Neural progenitor cell (in vitro differentiated cells): ENCODE measurements at places on chromosomes 16 and 17. TPM values are rescaled to one million over a fixed set of nuclear protein-coding genes. Genes with fewer than 3 reads are reported as not detected.
A peak's percentile ranks its signal among the peaks of the same experiment; 100 is the strongest.

ARHGAP27 gene
- 1.0 and 3.0 TPM in 2 replicates for total RNA-seq

PRSS27 gene
- total RNA-seq: 1.8 and 5.1 TPM in 2 replicates

KCNJ12 gene
- 0.56 and 1.8 TPM in 2 replicates for total RNA-seq

EIF5A gene
- total RNA-seq: 251 and 370 TPM in 2 replicates

TRAF7 gene
- total RNA-seq: 24.1 and 63.6 TPM in 2 replicates

MYH1 gene
- total RNA-seq: not detected in 2 replicates

- no peak overlapping the region for H3K27ac ChIP-seq
- no peak overlapping the region for H3K4me3 ChIP-seq
- H3K4me1 ChIP-seq: no peaks in the 10 kb centered on the region
- DNase-seq: no peak
Measured at GRCh38 chr16:6633456-6633855, 699.2 kb upstream of the RBFOX1 start.

DNA sequence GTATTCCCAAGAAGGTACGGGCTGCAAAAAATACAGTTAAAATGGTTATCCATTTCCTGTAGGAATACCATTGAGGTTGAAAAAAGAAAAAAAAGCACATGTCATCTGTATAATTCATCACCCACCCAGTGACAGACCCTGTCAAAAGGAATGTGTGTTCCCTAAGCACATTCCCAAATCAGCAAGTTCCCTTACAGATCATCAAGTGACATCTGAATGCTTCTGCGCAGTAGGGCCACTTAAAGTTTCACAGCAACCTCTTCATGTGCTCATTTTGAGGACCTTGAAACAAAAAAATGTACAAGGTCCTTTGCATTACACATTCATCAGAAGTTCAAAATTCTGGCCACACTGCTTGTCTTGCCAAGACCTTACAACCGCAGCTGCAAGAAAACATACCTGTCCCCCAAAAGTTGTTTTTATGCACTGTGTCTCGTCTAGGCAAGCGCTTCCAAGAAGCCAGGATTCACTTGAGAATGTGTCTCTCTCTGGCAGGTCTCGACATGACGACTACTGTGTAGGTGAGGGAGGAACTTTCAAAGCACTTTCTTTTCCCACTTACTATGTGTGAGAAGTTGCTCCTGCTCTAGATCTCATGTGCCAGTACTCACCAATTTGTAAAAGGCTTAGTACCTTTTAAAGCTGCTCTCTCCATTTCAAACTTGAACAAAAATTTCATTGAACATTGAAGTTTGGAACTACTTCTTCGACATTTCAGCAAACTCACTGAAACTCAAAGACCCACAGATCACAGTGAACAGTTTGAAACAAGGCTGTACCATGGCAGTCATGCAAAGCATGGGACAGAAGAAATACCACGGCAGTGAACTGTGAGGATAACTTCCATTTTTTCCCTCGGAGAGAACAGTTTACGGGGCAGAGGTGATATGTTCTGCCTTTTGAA lies 4.3 kb upstream of the POLG2 start:
- H3K36me3 ChIP-seq: peaks cover 55% of the 10 kb centered on the region
- H3K4me3 ChIP-seq: no peak overlapping the region
- no peaks in the 10 kb centered on the region for H3K27me3 ChIP-seq
- H3K4me1 ChIP-seq: peaks cover 18% of the 10 kb centered on the region

- DNase-seq: peak; percentile 19
- no peaks in the 10 kb centered on the region for H3K4me1 ChIP-seq
- no peak overlapping the region for H3K27ac ChIP-seq
- no peaks in the 10 kb centered on the region for H3K36me3 ChIP-seq
- no peaks in the 10 kb centered on the region for H3K27me3 ChIP-seq
- no peak overlapping the region for H3K4me3 ChIP-seq
Measured at GRCh38 chr17:66988069-66988798, 23.7 kb downstream of the CACNG4 start.

DNAAF8 gene
- total RNA-seq: not detected in 2 replicates

TP53TG3F gene
- not detected in 2 replicates for total RNA-seq

GRCh38 chr17:82435103-82435502 lies 15.4 kb downstream of the CYBC1 start:
- no peaks in the 10 kb centered on the region for H3K27me3 ChIP-seq
- no peak overlapping the region for H3K27ac ChIP-seq
- DNase-seq: no peak
- no peak overlapping the region for H3K4me3 ChIP-seq
- H3K4me1 ChIP-seq: no peaks in the 10 kb centered on the region

DNA sequence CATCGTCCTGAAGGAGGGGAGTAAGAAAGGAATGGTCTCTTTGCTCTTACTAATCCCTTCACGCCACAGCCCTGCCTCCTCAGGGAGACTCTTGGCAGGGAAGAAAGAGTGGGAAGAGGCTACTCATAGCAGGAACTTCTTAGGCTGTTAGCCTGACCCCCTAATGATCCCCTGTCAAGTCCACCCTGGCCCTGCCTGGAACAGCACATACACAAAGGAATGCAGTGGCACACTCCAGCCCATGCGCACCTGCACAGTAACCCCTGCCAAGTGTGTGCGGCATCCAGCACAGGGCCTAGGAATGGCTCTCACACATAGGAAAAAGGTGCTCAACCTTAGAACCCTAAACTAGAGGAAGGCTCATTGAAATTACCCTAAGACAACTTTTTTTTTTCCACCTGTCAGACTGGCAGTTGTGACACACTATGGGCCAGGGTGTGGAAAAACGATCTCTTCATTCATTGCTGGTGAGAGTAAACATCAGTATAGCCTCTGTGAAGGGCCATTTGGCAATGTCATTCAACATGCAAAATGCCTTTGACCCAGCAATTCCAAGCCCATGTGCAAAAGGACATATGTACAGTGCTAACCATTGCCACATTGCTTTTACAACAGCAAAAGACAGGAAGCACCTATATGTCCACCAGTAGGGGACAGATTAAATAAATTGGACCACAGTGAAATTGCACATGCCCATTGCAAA lies 50.1 kb downstream of the PIMREG start:
- no peak overlapping the region for H3K4me3 ChIP-seq
- H3K36me3 ChIP-seq: no peaks in the 10 kb centered on the region
- H3K4me1 ChIP-seq: peaks cover 52% of the 10 kb centered on the region

DNA sequence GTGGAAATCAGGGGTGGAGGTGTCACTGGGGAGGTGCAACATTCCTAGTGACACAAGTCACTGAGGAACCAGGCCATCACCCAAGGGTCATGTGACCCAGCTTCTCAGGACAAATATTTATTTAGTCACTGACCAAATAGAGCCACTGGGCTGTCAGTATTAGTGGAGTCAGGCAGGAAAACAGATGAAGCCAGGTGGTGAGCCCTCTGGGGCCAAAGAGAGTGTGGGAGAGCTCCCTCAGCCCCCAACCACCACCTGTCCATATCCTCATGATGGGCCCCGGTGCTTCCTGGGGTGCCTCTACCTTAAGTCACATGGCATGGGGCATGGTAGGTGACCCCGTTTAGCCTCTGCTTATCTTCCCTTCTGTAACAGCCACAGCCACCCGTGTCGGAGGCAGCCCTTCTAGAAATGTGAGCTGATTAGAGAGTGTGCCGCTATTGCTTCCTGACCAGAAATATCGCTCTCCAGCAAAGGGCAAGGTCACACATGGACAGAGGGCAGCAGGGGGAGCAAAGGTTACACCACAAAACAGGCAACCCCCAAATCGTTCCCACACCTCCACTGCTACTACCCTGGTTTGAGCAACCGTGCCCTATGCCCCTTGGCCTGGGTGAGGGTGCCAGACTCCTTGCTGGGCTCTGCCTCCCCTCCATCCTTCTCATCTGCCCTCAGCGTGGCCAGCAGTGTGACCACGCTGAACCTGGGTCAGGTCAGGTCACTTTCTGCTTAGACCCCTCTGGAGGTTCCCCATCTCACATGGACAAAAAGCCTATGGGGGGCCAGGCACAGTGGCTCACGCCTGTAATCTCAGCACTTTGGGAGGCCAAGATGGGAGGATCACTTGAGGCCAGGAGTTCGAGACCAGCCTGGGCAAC lies 8.6 kb upstream of the AKTIP start:
- H3K4me3 ChIP-seq: no peak overlapping the region
- H3K4me1 ChIP-seq: no peaks in the 10 kb centered on the region
- H3K27ac ChIP-seq: no peak overlapping the region
- DNase-seq: no peak
- no peaks in the 10 kb centered on the region for H3K27me3 ChIP-seq
- H3K36me3 ChIP-seq: no peaks in the 10 kb centered on the region

TBC1D3I gene
- total RNA-seq: 0.22 TPM in 1 of 2 replicates, not detected in the other

DNA sequence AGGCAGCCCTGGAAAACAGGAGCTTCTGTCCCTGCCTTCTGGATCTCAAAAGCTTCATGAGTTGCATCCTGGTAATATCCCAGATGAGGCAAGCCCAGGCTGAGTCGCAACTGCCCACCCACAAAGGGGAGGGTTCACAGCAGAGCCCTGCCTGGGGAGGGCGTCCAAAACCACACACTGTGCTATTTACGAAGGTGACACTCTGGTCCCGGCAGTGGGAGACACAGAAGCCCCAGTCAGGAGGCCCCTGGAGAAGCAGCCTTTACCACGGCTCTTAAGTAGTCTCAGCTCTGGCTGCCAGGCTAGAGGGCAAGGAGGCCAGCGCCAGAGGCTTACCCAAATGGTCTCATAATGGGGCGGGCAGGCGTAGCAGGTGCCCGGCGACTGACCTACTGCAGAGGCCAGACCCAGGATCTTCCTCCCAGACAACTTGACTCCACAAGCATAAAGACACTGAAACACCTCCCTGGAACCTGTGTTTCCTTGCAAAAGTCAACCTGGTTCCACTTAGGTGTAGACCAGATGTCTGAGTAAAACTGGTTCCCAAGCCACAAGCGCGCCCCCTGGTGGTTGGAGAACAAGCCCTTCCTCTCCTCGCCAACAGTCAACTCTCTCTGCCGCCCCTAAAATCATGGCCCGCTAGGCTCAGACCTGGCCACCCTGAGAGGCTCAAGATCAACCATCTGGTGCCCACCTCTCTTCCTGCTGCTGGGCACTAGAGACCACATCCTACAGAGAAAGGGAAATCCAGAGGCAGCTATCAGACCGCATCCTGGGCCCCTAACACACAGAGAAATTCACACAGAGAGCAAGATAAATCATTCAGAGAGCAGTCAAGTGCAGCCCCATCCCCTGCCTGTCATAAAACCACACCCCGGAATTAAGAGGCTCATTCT lies 5.2 kb downstream of the AXIN2 start:
- peaks cover 17% of the 10 kb centered on the region for H3K4me1 ChIP-seq
- DNase-seq: peak; percentile 90
- peak overlapping the region; percentile 25 for H3K4me3 ChIP-seq
- no peaks in the 10 kb centered on the region for H3K36me3 ChIP-seq

DNA sequence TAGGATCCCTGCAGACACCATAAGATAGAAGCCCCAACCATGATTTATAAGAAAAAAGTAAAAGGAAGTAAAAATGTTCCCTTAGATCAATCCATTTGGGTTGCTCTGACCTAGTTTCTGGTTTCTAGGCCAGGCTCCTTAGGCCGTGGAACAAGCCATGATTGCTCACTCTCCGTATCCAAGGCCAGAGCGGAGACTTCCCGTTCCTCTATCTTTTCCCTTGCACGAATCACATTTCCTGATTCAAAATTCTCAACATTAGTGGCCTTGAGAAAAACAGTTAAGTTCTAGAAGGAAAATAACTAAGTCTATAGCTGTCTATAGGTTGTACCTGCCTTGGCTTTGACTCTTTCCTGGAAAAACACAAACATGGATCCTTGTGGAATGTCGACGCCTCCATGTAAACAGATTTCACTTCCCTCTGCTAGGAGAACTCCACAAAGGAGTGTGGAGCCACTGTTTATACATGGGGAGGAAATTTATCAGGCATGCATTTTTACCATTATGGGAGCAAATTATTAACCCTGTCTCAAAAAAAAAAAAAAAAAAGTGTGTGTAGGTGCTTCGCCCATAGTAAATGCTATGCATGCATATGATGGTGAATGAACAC lies 149.6 kb downstream of the ZFHX3 start:
- H3K27me3 ChIP-seq: no peaks in the 10 kb centered on the region
- DNase-seq: no peak
- H3K27ac ChIP-seq: no peak overlapping the region
- no peaks in the 10 kb centered on the region for H3K36me3 ChIP-seq

DNA sequence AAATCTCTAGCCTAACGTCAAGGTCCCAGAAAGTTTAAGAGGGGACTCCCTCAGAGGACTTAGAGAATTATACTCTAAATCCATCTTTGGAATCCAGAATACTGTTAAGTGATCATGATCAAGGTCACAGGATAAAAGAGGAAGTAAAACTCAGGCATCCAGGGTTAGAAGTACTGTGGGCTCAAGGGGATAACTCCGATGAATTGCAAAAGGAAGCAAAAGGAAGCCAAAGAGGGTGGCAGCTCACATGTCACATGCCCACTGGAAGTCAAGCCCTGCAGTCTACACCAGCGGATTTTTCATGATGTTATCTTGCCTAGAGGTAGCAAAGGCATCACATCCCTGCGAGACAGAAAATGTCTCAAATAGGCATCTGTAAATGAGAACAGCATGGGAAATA lies 3.8 kb downstream of the ZNF821 start:
- no peak for DNase-seq
- H3K4me1 ChIP-seq: peaks cover 8% of the 10 kb centered on the region
- H3K27me3 ChIP-seq: peaks cover 4% of the 10 kb centered on the region
- peaks cover 3% of the 10 kb centered on the region for H3K36me3 ChIP-seq

ETV4 gene
- 1.1 and 5.9 TPM in 2 replicates for total RNA-seq

- no peak overlapping the region for H3K27ac ChIP-seq
- H3K27me3 ChIP-seq: no peaks in the 10 kb centered on the region
- no peaks in the 10 kb centered on the region for H3K4me1 ChIP-seq
- no peaks in the 10 kb centered on the region for H3K36me3 ChIP-seq
Measured at GRCh38 chr16:8519179-8519578, 71.1 kb downstream of the TMEM114 start.

GRCh38 chr17:38601539-38602351 lies 4.0 kb downstream of the SRCIN1 start:
- H3K4me1 ChIP-seq: peaks cover 73% of the 10 kb centered on the region
- peak; percentile 82 for DNase-seq
- no peaks in the 10 kb centered on the region for H3K36me3 ChIP-seq
- H3K4me3 ChIP-seq: peak overlapping the region; percentile 41
- H3K27ac ChIP-seq: peak overlapping the region; percentile 86
- H3K27me3 ChIP-seq: peaks cover 6% of the 10 kb centered on the region

DNA sequence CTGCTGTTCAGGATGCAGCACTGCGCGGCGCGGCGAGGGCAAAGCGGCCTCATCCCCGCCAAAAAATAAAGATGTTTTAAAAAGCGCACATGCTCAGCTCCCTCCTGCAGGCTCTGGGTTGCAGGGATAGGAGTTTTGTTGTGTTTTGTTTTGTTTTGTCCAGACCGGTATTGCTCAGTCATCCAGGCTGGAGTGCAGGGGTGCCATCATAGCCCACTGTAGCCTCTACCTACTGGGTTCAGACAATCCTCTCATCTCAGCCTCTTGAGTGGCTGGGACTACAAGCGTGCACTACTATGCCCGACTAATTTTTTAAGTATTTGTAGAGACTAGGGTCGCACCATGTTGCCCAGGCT lies 636 bp downstream of the WWOX start:
- H3K4me3 ChIP-seq: peak overlapping the region; percentile 81
- H3K27ac ChIP-seq: no peak overlapping the region

GRCh38 chr16:48627148-48627547 lies 17.2 kb upstream of the N4BP1 start:
- H3K27ac ChIP-seq: no peak overlapping the region
- DNase-seq: no peak
- peaks cover 3% of the 10 kb centered on the region for H3K4me1 ChIP-seq
- H3K4me3 ChIP-seq: no peak overlapping the region

- no peak overlapping the region for H3K27ac ChIP-seq
- H3K4me1 ChIP-seq: no peaks in the 10 kb centered on the region
- DNase-seq: peak; percentile 80
- peaks cover 20% of the 10 kb centered on the region for H3K36me3 ChIP-seq
- no peaks in the 10 kb centered on the region for H3K27me3 ChIP-seq
Measured at GRCh38 chr17:35849469-35850348, 19.0 kb downstream of the HEATR9 start.

SYNRG gene
- 22.4 and 26.3 TPM in 2 replicates for total RNA-seq

GRCh38 chr16:50267651-50268050 lies 1.3 kb downstream of the ADCY7 start:
- H3K4me3 ChIP-seq: no peak overlapping the region
- no peaks in the 10 kb centered on the region for H3K27me3 ChIP-seq
- no peak for DNase-seq
- H3K27ac ChIP-seq: no peak overlapping the region
- no peaks in the 10 kb centered on the region for H3K36me3 ChIP-seq

ADORA2B gene
- 1.9 and 4.4 TPM in 2 replicates for total RNA-seq
